ENCODE measurements at places on chromosomes 2 and 18. TPM values are rescaled to one million over a fixed set of nuclear protein-coding genes. Genes with fewer than 3 reads are reported as not detected.
A peak's percentile ranks its signal among the peaks of the same experiment; 100 is the strongest.

CCDC148 gene
- 1.2 TPM for total RNA-seq

DNA sequence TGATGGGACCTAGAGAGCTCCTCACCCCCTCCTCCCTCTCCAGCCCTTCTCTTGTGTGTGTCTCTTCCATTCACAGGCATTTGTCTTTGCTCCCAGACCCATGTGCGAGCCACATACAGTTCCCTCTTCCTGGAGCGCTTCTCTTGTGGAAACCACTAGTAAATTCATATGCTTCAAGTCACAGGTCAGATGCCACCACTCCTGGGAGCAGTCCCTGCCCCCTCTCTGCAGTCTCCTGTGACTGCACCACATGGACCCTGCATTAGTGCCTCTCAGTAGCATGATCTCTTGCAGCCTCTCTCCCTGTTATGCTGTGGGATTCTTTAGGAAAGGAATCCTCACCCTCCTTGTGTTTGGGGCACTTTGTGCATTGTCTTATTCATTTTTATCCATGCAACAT is 96.5 kb upstream of the NFATC1 start:
- no peaks in the 10 kb centered on the region for H3K27me3 ChIP-seq
- peaks cover 12% of the 10 kb centered on the region for H3K36me3 ChIP-seq

GRCh38 chr2:67476809-67477790 is 80.0 kb downstream of the ETAA1 start:
- H3K4me3 ChIP-seq = no peak overlapping the region
- no peaks in the 10 kb centered on the region for H3K27me3 ChIP-seq
- peak; percentile 77 for DNase-seq
- H3K36me3 ChIP-seq = no peaks in the 10 kb centered on the region

DNA sequence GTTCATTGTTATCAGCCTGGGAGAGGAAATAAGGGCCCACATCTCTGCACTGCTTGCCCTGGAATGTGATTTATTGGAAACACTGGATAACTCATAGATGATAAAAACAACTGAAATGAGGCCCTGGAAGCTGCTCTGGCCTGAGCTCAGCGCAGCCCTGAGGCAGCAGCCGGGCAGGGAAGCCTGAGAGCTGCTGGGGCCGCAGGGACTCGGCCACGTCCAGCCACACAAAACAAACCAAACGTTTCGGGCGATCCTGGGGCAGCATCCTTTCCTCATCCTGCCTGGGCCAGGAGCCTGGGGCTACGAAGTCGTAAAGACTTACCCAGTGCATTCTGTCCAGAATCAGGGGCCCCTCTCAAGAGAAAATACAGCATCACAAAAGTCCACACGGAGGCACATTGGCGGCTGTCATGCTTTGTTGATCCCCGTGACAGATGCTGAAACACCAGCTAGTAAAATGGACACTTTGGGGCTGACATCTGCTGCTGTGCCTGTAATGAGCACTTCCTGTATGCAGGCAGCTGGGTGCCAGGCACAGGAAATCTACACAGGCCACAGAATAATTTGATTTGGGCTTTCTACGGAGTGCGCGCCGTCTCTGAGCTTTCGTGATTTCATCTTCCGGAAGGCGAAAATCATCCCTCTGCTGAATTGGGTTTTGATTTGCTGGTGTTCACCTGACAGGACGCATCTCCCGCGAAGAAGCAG is 250.6 kb downstream of the EIPR1 start:
- no peaks in the 10 kb centered on the region for H3K36me3 ChIP-seq
- H3K4me3 ChIP-seq = no peak overlapping the region
- H3K27me3 ChIP-seq = peaks cover 7% of the 10 kb centered on the region
- DNase-seq = peak; percentile 71

GRCh38 chr18:79717059-79717458 is 37.5 kb downstream of the CTDP1 start:
- H3K27me3 ChIP-seq = no peaks in the 10 kb centered on the region
- DNase-seq = no peak
- H3K4me1 ChIP-seq = no peaks in the 10 kb centered on the region
- H3K27ac ChIP-seq = no peak overlapping the region

GRCh38 chr2:18650221-18650620 is 60.9 kb upstream of the NT5C1B start:
- DNase-seq = no peak
- no peaks in the 10 kb centered on the region for H3K27me3 ChIP-seq
- H3K4me1 ChIP-seq = no peaks in the 10 kb centered on the region
- H3K36me3 ChIP-seq = no peaks in the 10 kb centered on the region
- H3K27ac ChIP-seq = no peak overlapping the region

GRCh38 chr2:100483895-100484294 is 13.6 kb downstream of the NMS start:
- no peak overlapping the region for H3K27ac ChIP-seq
- no peaks in the 10 kb centered on the region for H3K4me1 ChIP-seq
- no peak overlapping the region for H3K4me3 ChIP-seq
- H3K36me3 ChIP-seq = no peaks in the 10 kb centered on the region
- DNase-seq = no peak

DNA sequence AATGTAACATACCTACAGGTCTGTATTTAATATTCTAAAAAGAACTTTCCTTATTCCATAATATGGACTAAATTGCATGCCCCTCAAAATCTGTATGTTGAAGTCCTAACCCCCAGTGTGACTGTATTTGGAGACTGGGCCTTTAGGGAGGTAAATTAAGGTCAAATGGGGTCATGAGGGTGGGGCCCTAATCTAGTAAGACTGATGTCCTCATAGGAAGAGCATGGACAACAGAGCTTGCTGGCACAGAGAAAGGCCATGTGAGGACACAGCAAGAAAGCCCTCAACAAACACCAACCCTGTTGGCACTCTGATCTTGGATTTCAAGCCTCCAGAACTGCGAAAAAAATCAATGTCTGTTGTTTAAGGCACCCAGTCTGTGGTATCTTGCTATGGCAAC is 18.6 kb downstream of the SF3B1 start:
- H3K4me1 ChIP-seq = no peaks in the 10 kb centered on the region
- H3K4me3 ChIP-seq = no peak overlapping the region
- no peak overlapping the region for H3K27ac ChIP-seq
- H3K27me3 ChIP-seq = no peaks in the 10 kb centered on the region
